ENCODE measurements at places on chromosomes 7 and 10. TPM values are rescaled to one million over a fixed set of nuclear protein-coding genes. Genes with fewer than 3 reads are reported as not detected.

Gene JCAD
- polyA plus RNA-seq, result 0.54 TPM

Gene SLC25A13
- 25.9 TPM for polyA plus RNA-seq

GRCh38 chr10:92822060-92822634 lies 26.2 kb upstream of the EXOC6 start:
- no peaks in the 10 kb centered on the region for H3K27me3 ChIP-seq
- H3K4me1 ChIP-seq, result no peaks in the 10 kb centered on the region
- H3K4me3 ChIP-seq, result no peak overlapping the region
- DNase-seq, result peak; percentile 48

Gene RNF32
- polyA plus RNA-seq, result 5.1 TPM

DNA sequence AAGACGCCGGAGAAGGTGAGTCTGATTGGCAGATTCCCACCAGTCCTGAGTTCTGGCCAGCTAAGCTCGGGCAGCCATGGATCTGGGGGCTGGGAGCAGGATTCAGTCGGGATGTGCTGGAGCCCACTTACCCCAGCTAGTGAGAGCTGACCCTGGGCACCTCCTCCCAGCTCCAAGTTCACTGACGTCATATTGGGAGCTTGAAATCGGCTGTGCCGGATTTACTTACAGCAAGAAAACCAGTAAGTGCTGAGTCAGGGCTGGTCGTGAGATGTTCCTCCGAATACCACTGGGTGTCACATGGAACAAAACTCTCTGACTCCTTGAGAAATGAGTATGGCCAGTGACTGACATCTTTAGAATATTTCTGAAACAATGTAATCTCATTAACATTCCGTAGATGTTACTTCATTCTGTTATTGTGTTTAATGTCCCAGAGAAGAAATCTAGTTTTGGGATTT lies 621.2 kb downstream of the SDK1 start:
- no peaks in the 10 kb centered on the region for H3K36me3 ChIP-seq
- H3K27ac ChIP-seq, result no peak overlapping the region
- H3K27me3 ChIP-seq, result no peaks in the 10 kb centered on the region
- DNase-seq, result peak; percentile 20
- no peaks in the 10 kb centered on the region for H3K4me1 ChIP-seq

DNA sequence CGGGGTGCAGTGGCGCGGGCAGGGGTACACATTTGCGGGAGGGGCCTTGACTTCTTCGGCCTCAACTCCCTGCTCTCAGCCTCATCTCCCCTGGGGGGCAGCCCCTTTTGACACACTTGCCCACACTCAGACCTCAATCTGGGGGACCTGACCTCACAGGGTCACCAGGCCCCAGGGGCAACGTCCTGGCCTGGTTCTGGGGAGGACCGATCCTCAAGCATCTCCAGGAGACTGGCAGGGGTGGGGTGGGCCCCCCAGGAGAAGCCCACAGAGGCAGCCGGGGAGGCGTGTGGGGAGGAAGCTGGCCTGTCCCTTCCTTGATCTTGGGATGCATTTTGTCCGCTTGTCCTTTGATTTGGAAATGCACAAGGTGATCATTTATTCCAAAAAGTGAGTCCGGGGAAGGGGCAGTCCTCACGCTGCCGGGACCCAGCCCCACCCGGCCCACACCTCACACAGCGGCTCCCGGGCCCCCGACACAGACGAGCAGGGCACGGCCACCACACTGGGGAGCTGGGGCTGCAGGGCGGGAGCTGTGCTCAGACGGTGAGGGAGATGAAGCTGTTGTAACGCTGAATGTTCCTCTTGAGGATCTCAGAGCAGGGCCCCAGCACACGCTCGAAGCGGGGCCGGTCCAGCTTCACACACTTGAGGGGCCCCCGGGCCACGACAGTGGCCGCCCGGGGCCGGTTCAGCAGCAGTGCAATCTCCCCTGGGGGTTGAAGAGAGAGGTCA lies 30.4 kb upstream of the PDGFA start:
- H3K27me3 ChIP-seq, result no peaks in the 10 kb centered on the region
- no peak overlapping the region for H3K4me3 ChIP-seq
- peaks cover 38% of the 10 kb centered on the region for H3K4me1 ChIP-seq
- peaks cover 30% of the 10 kb centered on the region for H3K36me3 ChIP-seq
- no peak overlapping the region for H3K27ac ChIP-seq

DNA sequence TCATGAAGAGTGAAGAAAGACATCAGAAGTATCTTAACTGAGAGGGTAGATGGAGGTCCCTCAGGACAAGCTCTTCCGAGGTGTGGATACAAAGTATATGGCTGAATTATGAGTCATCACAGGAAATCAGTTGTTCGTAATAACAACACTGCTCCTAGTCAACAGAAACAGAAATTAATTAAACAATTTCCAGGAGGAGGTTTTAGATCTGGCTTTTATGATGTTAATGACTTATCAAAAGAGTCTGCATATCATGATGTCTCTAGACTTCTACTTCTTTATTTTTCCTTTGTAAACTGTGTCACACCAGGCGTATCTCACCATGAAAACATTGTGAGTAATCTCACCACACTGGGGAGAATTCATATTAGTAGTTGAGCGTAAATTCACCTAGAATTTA lies 31.2 kb downstream of the OSBPL3 start:
- no peak overlapping the region for H3K27ac ChIP-seq
- peaks cover 5% of the 10 kb centered on the region for H3K4me1 ChIP-seq
- H3K36me3 ChIP-seq, result no peaks in the 10 kb centered on the region
- H3K4me3 ChIP-seq, result no peak overlapping the region
- no peaks in the 10 kb centered on the region for H3K27me3 ChIP-seq

DNA sequence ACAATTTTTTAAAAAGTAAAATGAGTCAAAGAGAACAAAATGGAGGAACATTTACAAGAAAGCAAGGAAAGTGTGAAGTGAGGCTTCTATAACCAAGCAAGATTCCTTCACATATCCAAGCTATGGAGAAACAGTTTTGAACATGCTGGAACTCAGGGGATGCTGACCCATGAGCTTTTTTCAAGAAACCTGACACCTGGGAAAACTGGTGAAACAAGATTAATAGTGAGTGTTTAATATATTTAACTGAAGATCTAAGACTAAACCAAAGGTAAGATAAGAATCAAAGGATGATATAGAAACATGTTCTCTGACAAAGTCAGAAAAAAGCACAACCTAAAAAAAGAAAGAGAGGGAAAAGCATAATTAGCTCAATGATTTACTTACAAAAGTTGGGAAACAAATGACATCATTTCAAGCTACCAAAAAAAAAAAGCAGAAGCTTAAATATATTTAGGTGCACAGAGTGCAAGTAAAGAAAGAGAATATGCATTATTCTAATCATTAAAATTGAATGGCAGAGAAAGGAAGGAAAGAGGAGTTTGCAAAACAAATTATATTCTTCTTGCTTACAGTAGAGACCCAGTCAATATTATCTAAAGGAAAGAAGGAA lies 24.9 kb downstream of the C7orf25 start:
- no peaks in the 10 kb centered on the region for H3K27me3 ChIP-seq
- H3K27ac ChIP-seq, result no peak overlapping the region
- no peaks in the 10 kb centered on the region for H3K4me1 ChIP-seq
- H3K36me3 ChIP-seq, result peaks cover 4% of the 10 kb centered on the region
- DNase-seq, result no peak

GRCh38 chr10:60943316-60944057 lies 498 bp downstream of the RHOBTB1 start:
- H3K36me3 ChIP-seq, result no peaks in the 10 kb centered on the region
- no peaks in the 10 kb centered on the region for H3K27me3 ChIP-seq
- DNase-seq, result peak; percentile 58

- peaks cover 2% of the 10 kb centered on the region for H3K36me3 ChIP-seq
- H3K4me1 ChIP-seq, result no peaks in the 10 kb centered on the region
- no peak overlapping the region for H3K27ac ChIP-seq
These were observed 28.4 kb downstream of the BBS9 start for GRCh38 chr7:33157781-33158180.

- H3K36me3 ChIP-seq, result no peaks in the 10 kb centered on the region
- DNase-seq, result no peak
- H3K27ac ChIP-seq, result no peak overlapping the region
- no peaks in the 10 kb centered on the region for H3K27me3 ChIP-seq
- no peaks in the 10 kb centered on the region for H3K4me1 ChIP-seq
These were observed 14.9 kb upstream of the MXI1 start for GRCh38 chr10:110192552-110192951.

DNA sequence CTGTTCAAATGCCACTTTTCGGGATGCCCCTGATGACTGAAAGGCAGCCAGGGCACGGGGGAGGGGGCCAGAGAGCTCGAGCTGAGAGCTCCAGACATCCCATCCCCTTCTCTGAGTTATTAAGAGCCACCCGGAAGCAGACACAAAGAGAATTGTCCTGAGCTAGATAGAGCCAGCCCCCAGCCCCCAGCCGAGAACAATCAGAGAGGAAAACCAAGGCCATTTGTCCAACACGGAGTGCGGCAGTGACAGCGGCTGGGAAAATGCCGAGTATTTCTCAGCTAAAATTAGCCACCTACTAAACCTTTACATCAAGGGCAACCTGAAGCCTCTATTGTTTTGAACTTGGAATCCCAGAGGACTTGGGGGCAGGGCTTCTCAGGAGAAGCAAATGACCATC lies 51.0 kb downstream of the UNC5B start:
- DNase-seq, result no peak
- peaks cover 2% of the 10 kb centered on the region for H3K27me3 ChIP-seq
- no peak overlapping the region for H3K27ac ChIP-seq
- no peaks in the 10 kb centered on the region for H3K4me1 ChIP-seq

DNA sequence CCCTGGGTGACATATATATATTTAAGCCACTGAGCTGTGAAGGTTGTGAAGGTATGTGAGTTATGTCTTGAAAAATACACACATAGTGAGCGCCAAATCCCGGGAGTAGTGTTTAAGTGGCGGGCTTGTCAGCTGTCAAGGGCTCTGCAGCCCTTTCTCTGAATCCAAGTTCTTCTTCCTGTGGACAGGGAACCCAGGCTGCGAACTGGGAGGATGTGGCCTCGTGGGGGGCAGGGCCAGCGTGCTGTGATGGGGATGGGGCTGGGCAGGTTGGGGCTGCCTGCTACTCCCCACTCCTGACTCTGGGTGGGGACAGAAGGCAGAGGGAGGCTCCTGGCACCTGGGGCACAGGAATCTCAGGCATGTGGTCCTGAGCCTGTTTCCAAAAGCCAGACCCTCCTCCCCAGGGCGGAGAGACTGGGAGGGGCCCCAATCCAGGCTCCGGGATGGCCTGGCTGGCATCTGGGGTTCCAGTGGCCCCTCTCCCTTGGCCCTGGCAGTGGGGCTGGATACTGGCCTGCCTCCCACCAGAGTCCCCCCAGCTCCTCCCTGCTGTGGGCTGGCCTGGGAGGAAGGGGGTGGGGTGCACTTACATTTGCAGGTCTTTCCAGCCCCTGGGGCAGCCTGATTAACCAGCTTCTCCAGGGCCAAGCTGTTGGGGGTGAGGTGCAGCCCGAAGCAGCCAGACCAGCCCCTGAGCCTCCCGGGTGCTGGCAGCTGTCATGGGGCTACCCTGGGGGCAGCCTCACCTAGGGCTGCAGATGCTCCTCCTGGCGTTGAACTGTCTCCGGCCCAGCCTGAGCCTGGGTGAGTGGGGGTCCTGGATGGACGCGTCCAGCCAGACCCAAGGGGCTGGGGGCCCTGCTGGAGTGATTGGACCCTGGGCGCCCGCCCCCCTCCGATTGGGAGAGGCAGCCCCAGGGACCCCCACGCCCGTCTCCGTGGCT lies at the start of gene UPK3B:
TSS of gene UPK3B (plus strand) at position 622 of the 947 bp plus-strand sequence. CDS start at position 723, 101 bp downstream.
- no peak for DNase-seq
- H3K27me3 ChIP-seq, result no peaks in the 10 kb centered on the region
- peaks cover 21% of the 10 kb centered on the region for H3K36me3 ChIP-seq
- H3K4me1 ChIP-seq, result no peaks in the 10 kb centered on the region
- no peak within 1 kb of the TSS for H3K27ac ChIP-seq
- no peak within 1 kb of the TSS for H3K4me3 ChIP-seq

GRCh38 chr10:122141821-122142640 lies 129.1 kb upstream of the BTBD16 start:
- H3K36me3 ChIP-seq, result peaks cover 65% of the 10 kb centered on the region
- peak overlapping the region; percentile 60 for H3K27ac ChIP-seq
- H3K4me3 ChIP-seq, result no peak overlapping the region
- no peaks in the 10 kb centered on the region for H3K4me1 ChIP-seq

DNA sequence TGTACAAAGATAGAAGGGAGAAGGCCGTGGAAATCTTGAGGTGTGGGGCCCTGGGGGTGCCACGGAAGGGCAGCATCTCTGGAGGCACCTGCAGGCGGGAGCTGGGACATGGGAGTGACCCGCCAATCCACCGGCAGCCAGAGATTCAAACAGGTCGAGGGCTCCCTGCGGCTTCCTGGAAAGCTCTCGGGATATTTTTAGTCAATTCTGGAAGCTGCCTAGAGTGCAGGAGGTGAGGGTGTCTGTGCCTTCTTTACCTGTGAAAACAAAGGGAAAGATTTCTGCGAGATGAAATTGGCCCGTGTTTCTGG lies 16.6 kb downstream of the MNX1 start:
- H3K4me3 ChIP-seq, result no peak overlapping the region
- H3K4me1 ChIP-seq, result no peaks in the 10 kb centered on the region
- H3K27me3 ChIP-seq, result no peaks in the 10 kb centered on the region
- peak; percentile 45 for DNase-seq

DNA sequence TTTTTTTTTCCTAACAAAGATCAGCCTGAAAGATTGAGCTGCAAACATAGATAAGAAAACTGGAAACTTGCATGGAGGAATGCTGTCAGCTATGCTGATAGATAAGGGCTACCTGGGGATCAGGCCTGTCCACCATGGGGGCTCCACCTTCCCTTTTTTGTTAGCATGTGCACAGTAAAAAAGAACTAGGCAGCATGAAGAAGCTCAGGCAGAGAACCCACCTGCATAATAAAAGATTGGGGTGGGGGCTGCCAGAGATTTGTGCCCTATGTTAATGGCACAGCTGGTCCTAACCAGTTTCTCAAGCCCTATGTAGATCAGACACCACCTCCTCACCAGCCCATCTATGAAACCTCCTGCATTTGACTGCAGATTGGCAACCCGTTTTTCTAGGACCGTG lies 45.4 kb upstream of the CACNB2 start:
- H3K4me3 ChIP-seq, result no peak overlapping the region
- no peak for DNase-seq
- no peaks in the 10 kb centered on the region for H3K27me3 ChIP-seq
- no peaks in the 10 kb centered on the region for H3K4me1 ChIP-seq

Gene MAPK8
- polyA plus RNA-seq, result 21.7 TPM

Measured in small intestine (tissue), 16 donors.